ENCODE measurements at places on chromosomes 16 and 17. TPM values are rescaled to one million over a fixed set of nuclear protein-coding genes. Genes with fewer than 3 reads are reported as not detected.

RCVRN gene
- not detected for total RNA-seq

CD300E gene
- not detected for total RNA-seq

CNGB1 gene
- not detected for total RNA-seq

PRSS27 gene
- 6.3 TPM for total RNA-seq

CANT1 gene
- 59.0 TPM for total RNA-seq

WFDC1 gene
- 0.24 TPM for total RNA-seq

HBM gene
- not detected for total RNA-seq

AGRP gene
- not detected for total RNA-seq

CETP gene
- total RNA-seq = not detected

DNA sequence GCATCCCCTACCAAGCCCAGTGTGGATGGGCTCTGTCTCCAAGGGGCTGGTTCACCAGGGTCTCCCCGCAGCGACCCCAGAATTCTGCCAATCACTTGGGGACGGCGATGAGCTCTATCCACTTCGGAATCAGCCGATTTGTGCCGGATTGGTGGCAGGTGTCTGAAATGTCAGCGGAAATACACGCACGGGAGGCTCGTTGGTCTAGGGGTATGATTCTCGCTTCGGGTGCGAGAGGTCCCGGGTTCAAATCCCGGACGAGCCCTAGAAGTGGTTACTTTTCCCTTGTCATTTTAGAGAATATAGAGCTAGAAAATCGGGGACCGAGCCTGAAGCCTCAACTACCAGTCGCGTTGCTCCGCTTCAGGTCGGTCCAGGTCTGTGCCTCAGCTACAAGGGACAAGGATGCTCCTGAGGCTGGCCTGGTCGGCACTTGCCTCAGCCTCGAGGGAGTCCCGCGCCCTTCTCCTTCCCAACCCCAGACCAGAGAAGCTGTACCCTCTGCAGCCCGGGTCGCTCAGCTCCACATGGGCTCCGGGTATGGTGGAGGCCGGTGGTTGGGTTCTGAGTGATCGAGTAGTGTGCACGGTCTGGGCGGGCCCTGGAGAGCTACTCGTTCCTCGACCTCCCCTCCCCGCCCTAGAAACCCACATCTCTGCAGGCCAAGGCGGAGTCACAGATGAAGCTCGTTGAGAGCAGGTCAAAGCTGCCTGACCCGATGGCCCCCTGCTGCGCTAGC lies 16.0 kb upstream of the OR1F1 start:
- DNase-seq = no peak

- DNase-seq = no peak
Observed at GRCh38 chr17:80248894-80249710, 11.6 kb upstream of the RNF213 start.

- DNase-seq = no peak
Observed at GRCh38 chr16:27598931-27599565, 49.1 kb downstream of the KATNIP start.

- no peak for DNase-seq
Observed at GRCh38 chr16:80015566-80015965, 415.0 kb upstream of the MAF start.

DNA sequence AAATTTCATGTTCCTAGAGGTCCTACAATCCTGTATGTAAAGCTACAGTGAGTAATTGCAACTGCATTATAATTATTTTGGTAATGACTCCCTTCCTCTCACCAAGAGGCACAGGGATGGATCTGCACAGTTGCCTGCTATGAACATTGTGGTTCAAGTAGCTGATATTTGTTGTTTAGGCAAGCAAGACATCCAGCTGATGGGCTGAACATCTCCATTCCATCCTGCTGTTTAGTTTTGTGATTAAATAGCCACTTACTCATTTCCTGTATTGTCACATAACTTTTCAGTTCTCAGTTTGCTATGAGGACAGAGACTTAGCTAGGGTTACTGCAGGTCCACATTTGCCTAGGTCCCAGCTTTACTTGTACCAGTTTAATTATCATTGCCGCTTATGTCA lies 181.2 kb upstream of the TBX2 start:
- no peak for DNase-seq

GRCh38 chr17:75783069-75783783 lies 1.4 kb upstream of the UNK start:
- no peak for DNase-seq

GRCh38 chr17:8275421-8276290 lies 12.8 kb upstream of the RANGRF start:
- no peak for DNase-seq

DNA sequence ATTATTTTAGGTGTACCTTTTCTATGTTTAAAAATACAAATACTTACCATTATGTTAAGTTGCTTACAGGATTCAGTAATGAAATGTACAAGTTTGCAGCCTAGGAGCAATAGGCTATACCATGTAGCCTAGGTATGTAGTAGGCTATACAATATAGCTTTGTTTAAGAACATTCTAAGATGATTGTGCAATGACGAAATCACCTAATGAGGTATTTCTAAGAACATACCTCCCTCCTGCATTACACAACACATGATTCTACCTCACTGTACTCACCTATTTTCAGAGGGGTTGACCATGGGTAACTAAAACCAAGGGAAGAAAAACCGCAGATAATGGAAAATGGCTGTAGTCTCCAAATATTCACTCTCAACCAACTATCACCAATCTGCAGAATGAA lies 35.3 kb upstream of the TBC1D3K start:
- DNase-seq = no peak

GRCh38 chr17:12727076-12727760 lies 61.5 kb downstream of the MYOCD start:
- no peak for DNase-seq

DNA sequence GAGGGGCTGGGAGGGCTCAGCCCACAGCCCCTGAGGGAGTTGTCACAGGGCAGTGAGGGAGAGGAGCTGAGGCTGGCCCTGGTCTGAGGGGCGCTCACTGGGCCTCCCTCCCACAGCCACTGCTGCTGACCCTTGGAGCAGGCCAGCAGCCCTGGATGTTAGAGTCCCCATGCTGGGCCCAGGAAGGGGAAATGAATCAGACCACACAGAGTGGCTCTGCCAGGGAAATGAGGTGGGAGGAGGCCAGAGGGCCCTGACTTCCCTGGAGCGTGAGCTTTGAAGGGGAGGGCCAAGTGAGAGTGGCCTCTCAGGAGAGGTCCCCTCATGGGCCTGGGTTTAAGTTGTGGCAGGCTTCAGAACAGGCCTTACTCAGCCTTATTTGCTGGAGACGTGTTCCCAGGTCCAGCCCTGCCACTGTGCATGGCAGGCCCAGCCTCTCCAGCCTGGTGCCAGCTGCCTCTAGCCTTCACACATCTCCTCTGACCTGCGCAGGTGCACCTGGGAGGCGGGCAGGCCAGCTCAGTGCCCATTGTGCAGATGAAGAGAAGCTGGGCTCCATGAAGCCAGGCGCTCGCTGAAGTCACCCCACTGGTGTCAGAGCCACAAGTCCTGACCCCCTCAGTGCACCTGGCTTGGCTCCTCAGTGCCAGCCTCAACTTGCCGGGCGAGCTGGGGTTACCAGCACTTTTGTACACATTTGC lies 15.4 kb downstream of the GPT2 start:
- no peak for DNase-seq

GRCh38 chr16:57233944-57234706 lies 10.9 kb upstream of the ARL2BP start:
- DNase-seq = no peak

DNA sequence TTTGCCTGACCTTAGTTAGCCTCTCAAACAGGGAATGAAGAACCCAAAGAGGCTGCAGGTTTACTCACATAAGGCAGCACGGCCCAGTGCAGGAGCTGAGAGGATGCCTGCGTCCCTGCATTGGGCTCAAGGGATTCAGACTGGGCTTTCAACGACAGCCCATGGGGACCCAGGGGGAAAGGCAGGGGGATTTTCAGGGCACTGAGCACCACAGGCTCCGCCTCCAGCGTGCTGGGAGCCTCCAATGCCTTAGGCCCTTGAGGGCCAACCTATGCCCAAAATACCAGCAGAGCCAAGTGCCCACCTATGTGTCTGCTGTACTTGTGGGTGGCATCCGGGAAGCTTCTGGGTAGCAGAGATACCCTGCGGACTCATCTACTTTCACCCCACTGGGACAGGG lies 22.3 kb downstream of the DCAKD start:
- no peak for DNase-seq

GRCh38 chr16:68126395-68126794 lies 41.2 kb downstream of the NFATC3 start:
- DNase-seq = no peak

DNA sequence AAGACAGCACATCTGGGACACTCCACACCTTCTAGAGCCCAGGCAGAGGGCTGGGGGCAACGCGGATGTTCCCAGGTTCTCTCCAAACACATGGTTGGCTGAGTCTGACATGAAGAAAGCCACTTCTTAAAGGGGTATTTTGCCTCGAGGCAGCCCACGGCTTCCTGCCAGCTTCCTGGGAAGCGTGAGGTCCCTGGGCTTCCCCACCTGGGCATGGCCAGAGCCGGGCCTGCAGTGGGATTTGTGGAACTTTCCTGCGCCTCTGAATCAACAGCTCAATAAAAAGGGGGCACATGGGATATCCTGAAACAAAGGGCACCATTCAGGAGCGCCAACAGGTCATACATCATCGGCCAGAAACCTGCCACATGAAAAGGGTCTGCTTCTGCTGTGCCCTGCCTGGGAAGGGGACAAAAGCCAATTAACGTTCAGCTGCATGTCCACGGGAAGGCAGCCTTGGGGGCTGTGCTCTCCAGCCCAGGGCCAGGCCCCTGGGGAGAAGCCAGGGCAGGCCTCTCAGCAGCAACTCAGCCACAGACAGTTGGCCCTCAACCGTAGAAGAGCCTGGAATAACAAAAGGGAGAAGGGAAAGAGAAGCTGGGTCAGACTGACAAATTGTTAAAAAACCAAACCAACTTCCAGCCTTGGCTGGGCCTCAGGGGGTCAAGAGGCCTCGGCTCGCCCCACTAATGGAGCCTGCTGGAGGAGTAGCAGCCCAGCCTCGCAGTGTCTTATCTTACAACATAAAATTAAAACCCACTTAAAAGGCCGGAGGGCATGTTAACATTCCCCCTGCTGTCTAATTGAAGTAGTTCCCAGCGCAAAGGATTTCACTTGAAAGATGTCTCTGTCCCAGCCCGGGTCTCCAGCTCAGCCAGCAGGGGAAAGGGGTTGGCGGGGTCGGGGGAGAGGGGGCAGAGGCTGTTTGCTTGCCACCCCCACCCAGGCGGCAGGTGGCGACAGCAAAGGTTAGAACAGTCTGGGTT lies 34.2 kb downstream of the TBX4 start:
- no peak for DNase-seq

- no peak for DNase-seq
Observed at GRCh38 chr17:51947160-51947735, 211.3 kb downstream of the CA10 start.

GRCh38 chr17:31318851-31319661 lies 2.4 kb downstream of the EVI2A start:
- no peak for DNase-seq

DNA sequence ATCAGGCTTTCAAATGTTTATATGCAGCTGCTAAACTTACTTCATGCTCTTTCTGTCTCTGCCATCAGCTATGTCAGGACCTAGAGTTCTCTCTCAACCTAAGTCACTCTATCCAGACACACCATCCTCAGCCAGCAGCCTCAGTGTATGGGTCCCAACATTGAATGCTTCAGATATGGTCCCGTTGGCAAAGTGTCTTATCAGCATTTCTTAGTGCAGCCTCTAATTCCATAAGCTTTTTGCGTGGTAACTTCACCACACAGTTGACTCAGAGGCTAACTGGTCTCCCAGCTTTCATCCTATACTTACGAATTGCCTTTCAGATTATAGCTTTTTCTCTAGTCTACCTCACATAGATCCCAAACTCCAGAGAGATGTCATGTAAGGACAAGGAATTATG lies 402.9 kb upstream of the EEF2KMT start:
- no peak for DNase-seq

DNA sequence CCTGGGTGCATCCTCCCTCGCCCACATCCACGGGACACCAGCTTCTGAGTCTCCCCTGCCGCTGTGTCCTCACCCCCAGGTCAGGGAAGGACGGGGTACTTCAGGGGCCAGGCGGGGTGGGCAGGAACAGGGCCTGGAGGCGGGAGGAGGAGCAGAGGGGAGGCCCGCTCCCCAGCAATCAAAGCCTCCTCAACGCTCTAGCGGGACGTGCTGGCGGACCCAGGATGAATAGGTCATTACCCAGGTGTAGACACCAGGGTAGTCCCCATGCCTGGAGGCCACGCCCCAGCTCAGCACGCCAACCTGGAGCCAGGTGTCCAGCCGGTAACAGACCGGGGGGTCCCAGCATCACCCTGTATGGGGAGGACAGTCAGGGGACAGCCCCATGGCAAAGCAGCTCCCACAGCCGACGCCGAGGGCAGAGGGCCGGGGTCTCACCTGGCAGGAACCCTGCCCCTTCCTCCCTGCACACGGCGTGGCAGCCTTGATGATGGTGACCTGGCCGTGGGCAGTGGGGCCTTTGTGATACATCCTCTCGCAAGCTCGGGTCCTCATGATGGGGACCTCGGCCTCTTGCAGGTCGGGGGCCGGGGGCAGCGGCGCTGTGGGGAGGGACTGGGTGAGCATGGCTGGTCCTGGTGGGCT lies 24.2 kb downstream of the TPSD1 start:
- no peak for DNase-seq

DNA sequence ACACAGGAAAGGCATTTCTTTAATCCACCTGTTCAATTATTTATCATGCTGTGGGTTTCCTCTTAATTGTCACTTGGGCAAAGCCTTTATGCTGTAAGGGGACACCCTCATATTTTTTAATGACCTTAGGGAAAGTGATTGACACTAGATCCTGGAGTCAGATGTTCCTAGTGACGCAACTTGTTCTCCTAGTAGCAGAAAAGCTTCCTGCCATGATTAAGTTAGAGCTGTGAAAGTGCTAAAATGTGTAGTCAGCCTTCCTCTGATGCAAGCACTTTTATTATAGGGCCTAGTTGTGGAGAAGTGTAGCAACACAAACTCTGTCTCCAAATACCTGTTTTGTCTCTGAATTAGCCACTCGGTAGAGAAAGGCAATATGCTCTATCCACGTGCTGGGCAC lies 12.3 kb downstream of the TMEM100 start:
- no peak for DNase-seq

GRCh38 chr17:3157218-3157617 lies 29.9 kb upstream of the OR1G1 start:
- no peak for DNase-seq

DNA sequence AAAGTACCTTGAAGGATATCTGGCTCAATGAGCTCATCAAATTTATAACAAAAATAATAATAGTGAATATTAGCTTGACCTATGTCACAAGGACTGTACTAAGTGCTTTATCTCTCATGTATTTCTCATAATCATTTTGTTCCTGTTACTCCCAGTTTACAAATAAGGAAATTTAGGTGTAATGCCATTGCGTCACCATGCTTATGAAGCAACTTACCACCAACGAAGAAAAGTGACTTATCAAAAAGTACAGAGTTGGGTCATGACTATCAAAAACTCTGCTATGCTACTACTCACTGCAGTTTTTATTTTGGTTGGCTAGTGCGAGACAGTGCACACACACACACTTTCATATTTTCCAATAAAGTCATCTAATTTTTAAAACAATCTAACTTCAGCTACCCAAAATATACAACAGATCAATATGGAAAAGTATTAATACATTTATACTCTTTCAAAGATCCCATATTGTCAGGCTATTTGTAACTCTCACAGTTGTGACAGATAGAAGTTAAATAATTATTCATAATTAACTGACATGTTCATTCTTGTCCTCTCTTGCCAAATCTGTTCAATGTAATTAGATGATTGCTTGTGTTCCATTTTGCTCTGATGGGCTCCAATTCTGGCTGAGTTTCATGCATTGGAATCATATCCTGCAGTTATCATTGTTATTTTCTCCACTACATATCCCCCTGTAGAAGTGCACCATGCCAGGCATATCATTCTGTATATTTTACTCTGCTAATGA lies 119.4 kb downstream of the KCNJ2 start:
- no peak for DNase-seq

GRCh38 chr17:27946513-27946912 lies 53.3 kb upstream of the LYRM9 start:
- DNase-seq = no peak
